ENCODE measurements at places on chromosomes 7 and 10. TPM values are rescaled to one million over a fixed set of nuclear protein-coding genes. Genes with fewer than 3 reads are reported as not detected.

GRCh38 chr10:112535531-112535951 is 88.5 kb downstream of the VTI1A start:
- no peak for DNase-seq

GRCh38 chr10:68153473-68154210 is 44.4 kb downstream of the MYPN start:
- peak; percentile 97 for DNase-seq

- DNase-seq = no peak
Observed at GRCh38 chr7:77360969-77361368, 55.2 kb downstream of the GSAP start.

DNA sequence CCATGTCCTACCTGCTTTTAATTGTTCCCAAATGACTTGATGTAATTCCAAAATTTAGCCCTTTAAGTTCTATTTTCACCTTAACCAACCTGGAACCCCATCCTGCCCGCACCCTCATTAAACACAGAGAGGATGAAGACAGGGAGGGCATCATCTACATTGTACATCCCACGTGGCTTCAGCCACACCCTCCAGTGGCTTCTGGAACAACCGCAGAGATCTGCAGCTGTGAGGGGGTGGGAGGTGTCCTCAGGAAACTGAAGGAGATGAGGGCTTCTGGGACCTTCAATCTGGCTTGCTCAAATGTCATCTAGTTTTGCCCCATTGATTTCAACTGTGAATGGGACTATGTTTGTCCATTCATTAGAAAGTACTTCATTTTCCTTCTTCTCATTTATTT is 39.0 kb downstream of the AKR1B1 start:
- no peak for DNase-seq

DNA sequence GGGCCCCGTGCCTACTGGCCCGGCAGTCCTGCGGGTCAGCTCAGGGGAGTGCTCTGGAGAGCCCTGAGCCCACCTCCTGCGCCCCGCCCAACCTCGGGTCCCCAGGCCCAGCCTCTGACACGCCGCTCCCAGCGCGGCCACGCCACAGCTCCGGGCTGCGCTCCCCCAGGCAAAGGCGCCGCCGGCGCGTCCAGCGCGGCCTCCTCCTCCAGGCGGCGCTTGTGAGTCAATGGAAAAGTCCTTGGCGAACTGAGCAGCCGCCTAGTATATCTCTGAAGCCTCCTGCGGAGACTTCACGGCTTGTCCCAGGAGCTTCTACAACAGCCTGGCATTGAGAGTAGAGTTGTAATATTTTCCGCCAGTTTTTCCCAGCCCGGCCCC is 29.5 kb upstream of the BMS1 start:
- no peak for DNase-seq

Gene SMC3
- 43.1 TPM for total RNA-seq

Gene IKZF1
- total RNA-seq = not detected

Gene PYROXD2
- total RNA-seq = 3.7 TPM

Gene SPRN
- 0.12 TPM for total RNA-seq

Gene SH2D4B
- not detected for total RNA-seq

Gene RAMP3
- not detected for total RNA-seq

Gene TSPAN13
- total RNA-seq = 21.7 TPM
